ENCODE measurements at places on chromosomes 16 and 17. TPM values are rescaled to one million over a fixed set of nuclear protein-coding genes. Genes with fewer than 3 reads are reported as not detected.

DNA sequence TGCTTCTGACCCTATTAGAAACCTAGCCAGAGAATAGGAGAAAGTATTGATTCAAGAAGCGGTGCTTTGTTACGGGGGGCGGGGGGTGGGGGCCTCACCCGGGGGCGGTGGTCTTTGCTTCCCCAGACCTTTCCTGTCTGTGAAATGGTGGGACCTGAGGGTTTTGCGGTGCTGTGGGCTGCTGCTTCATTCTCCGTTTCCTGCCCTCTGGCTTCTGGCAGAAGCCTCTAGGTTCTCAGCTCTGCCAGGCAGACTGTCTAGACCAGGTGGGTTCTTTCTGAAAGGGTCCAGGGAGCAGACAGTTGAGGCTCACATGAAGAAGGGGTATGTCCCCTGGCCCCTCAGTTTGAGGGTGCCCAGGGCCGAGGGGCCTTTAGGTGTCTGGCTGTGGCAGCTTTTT, 14.0 kb downstream of the GSE1 start:
- no peak for DNase-seq

SLFN12 gene
- total RNA-seq = 26.2 TPM

GRCh38 chr17:77330602-77331081, 189.9 kb downstream of the SEC14L1 start:
- DNase-seq = no peak

DNA sequence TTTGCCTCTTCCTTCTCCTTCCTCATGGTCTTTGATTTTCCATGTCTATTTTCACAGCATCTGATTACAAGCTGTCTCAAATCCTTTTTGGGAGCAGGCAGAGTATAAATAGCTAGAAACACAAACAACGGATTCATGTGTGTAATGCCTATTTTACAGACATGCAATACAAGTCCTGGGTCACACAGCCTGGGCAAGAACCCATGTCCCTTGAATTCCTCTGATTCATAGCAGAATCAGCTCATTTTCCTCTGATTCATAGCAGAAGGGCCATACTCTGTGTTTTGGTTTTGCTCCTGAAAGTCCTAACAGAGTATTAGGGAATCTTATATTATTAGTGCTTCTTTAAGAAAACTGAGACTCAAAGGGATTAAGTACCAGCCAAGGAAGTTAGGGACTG, 71.3 kb downstream of the IRX5 start:
- DNase-seq = no peak

ABCC11 gene
- total RNA-seq = 0.17 TPM

GRCh38 chr16:16045296-16045695, 95.9 kb downstream of the ABCC1 start:
- DNase-seq = no peak

GRCh38 chr16:9154567-9155410, 63.3 kb downstream of the HAPSTR1 start:
- no peak for DNase-seq

GRCh38 chr17:34981538-34982241, 1.4 kb downstream of the LIG3 start:
- peak; percentile 44 for DNase-seq

- no peak for DNase-seq
Measured at GRCh38 chr16:104355-104754, 26.3 kb downstream of the MPG start.

GRCh38 chr17:83196024-83196365, 116.6 kb downstream of the METRNL start:
- peak; percentile 67 for DNase-seq

CSH1 gene
- not detected for total RNA-seq

DNA sequence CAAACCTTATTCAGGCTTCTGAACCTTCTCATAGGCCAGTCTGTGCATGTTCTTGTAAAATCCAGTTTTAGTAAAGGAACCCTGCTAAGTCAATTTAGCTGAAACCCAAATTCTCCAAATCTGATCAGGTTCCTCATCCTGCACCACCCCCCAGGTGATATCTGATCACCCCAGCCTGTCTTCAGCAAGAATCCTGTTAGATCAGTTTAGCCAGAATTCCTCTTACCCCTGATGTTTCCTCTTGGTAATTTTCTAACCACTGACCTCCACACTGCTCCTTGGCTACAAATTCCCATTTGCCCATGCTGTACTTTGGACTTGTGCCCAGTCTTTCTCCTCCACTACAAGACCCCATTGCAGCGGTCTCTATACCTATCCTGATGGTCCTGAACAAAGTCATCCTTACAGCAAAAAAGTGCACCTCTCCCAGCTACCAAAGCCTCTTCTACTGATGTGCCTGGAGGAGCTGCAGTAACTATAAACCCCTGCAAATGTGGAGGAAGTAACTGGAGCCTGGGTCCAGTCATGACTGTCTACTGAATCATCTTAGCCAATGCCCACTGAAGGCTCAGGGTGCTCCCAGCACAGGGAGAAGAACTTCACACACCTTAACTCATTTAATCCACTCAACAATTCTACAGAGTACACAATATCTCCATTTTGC, 23.8 kb downstream of the TEX14 start:
- DNase-seq = no peak

- DNase-seq = no peak
Measured at GRCh38 chr17:34257986-34258326, 2.9 kb downstream of the CCL2 start.

DNA sequence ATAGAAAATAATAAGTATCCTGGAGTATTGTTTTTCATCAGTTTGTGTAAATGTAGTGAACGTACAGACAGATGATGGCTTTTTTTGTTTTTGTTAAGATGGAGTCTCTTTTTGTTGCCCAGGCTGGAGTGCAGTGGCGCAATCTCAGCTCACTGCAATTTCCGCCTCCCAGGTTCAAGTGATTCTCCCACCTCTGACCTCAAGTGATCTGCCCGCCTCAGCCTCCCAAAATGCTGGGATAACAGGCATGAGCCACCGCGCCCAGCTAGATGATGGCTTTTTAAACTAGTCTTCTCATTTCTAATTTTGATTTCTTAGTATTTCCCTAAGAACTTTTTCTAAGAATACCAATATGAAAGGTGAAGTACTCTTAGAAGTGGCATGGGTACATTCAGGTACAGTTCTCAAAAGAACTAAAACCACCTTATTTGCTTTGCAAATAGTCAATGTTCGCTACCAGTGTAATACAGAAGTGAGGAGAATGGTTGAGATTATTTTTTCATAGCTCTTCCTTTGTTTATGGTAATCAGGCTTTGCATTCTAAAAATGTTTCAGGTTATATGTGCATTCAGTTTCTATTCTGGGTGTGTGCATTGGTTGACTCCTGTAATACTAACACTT, 34.2 kb downstream of the TTC19 start:
- DNase-seq = no peak

GRCh38 chr17:76586741-76587487, 1.3 kb upstream of the ST6GALNAC2 start:
- DNase-seq = no peak

Data from fibroblast of lung (primary cell).